ENCODE measurements at places on chromosomes 3 and 15.

DNA sequence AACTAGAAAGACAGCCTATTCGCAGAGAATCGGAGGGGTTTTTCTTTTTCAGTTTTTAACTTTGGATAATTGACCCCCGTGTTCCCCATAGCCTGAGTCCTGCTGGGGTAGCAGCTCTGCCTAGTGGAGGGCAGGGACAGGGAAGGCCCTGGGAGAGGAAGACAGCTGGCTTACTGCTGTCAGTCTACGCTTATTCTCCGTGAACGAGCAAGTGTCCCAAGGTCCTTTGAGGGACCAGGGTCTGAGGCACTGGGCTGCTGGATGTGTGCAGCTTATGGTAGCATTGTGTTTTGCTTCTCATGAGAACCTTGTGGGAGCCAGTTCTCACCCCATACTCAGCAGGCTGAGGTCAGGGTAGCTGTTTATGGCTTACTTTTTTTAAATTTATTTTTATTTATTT is 3.0 kb downstream of the LIMD1 start:
- no peak for DNase-seq

DNA sequence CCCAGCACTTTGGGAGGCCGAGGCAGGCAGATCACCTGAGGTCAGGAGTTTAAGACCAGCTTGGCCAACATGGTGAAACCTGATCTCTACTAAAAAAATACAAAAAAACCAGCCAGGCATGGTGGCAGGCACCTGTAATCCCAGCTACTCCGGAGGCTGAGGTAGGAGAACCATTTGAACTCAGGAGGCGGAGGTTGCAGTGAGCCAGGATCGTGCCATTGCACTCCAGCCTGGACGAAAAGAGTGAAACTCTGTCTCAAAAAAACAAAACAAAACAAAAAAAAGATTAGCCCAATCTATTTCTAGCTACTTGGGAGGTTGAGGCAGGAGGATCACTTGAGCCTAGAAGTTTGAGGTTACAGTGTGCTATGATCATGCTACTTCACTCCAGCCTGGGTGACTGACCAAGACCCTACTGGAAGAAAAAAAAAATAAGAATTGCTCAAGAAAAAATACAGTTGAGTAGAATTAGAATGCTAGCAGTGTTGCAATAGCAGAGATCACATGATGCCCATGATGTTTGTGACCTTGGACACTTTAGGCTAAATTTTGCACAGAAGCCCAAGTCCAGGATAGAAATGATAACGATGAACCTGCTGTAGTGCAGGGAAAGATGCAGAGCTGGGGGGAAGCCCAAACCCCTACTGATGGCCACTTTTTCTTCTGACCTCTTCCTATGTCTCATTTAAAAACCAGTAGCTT is 162.2 kb downstream of the LPP start:
- no peak for DNase-seq

GRCh38 chr15:100112061-100112420 is 229.7 kb downstream of the ADAMTS17 start:
- no peak for DNase-seq

- DNase-seq = no peak
Observed at GRCh38 chr15:62866366-62866765, 176.2 kb upstream of the TPM1 start.

DNA sequence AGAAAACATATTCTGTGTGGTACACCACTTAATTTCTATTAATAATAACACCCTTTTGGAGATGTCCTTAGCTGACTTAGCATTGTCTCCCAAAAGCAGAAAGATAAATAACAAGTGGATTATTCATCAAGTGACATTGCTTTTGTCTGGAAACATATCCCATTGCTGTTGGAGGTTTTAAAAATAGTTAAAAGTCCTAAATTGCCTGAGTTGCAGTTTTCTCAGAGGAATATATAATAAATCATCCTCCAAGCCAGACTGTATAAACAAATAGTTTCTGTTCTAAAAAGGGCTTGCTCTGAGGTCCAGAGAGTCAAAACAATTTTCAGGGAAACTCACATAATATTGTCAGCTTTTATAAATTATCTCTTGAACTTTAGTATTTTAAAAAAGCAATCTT is 60.4 kb upstream of the CD96 start:
- DNase-seq = no peak

DNA sequence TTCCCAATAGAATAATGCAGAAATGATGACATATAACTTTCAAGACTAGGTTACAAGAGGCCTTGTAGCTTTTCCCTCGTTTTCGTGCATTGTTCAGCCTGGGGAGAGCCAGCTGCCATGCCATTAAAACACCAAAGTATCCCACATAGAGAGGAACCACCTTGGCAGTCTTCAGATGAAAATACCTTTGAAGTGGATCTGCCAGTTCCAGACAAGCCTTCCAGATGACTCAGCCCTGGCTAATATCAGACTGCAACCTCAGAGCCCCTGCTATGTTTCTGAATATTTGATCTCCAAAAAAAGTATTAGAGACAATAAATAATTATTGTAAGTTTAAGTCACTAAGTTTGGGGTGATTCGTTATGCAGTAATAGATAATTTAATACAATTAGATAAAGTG is 294.3 kb upstream of the GBE1 start:
- no peak for DNase-seq

DNA sequence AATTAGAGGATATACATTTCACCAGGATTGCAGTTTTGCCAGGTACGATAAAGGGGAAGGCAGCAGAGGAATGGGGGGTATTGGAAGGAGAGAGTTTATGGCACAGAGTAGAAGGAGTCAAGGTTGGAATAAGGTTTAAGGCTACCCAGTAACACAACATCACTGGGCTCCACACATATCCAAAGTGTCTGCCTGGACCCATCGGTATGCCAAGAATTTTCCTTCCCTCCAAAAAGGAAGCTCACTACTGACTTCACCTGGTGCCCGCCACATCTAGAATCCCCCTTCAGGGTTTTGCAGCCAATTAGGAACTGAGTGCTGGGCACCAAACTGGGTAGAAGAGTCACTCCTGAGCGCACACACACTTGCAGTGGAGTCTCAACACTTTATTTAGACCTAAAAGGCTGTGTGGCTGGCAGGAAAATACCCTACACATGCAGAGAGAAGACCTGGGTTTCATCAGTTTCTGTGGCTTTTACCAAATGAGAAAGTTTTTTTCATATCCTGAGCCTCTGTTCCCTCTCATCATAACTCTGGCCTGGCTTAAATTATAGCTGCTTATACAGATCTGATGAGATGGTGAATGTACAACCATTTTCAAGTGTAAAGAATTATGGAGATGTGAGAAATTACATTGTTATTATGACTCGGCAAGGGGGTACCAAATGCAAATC is 190.8 kb upstream of the LPP start:
- DNase-seq = no peak

- DNase-seq = no peak
Observed at GRCh38 chr15:89381331-89381730, 46.7 kb upstream of the POLG start.

- no peak for DNase-seq
Observed at GRCh38 chr15:60162968-60163355, 158.9 kb downstream of the FOXB1 start.

DNA sequence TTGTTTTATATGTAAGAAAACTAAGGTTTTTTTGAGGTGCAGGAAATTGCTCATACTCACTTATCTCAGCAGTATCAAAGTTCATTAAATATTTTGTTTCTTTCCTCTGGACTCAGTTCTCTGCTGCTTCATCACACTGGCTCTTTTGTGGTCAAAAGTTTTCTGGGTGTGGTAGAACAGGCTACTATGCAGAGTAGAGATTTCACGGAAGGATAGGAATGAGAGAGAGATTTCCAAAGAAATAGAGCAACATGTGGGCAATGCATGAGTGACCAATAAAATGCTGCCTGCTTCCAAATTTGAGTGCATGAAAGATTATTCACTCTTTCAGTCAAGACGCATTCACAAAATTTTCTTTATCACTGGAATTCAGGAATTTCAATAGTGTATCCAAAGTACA is 577.3 kb upstream of the SEMA6D start:
- DNase-seq = no peak

GRCh38 chr3:126184465-126185000 is 4.1 kb upstream of the ALDH1L1 start:
- no peak for DNase-seq

DNA sequence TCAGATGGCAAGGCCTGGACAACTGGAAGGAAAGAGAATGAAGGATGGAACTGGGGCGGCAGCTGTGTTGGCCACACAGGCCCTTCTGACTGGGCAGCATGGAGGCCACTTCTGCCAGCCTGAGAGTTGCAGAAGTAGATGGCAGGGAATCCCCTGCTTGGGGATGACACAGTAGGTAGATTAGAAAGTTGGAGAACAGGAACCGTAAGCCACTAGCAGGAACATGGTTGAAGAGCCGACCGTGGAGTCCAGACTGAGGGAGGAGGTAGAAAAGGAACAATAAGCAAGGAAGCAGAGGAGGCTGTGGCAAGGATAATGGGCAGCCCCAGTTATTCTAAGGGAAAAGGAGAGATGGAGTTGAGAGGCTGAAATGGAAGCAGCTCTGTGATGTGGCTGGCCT is 26.4 kb upstream of the ZNF774 start:
- no peak for DNase-seq

DNA sequence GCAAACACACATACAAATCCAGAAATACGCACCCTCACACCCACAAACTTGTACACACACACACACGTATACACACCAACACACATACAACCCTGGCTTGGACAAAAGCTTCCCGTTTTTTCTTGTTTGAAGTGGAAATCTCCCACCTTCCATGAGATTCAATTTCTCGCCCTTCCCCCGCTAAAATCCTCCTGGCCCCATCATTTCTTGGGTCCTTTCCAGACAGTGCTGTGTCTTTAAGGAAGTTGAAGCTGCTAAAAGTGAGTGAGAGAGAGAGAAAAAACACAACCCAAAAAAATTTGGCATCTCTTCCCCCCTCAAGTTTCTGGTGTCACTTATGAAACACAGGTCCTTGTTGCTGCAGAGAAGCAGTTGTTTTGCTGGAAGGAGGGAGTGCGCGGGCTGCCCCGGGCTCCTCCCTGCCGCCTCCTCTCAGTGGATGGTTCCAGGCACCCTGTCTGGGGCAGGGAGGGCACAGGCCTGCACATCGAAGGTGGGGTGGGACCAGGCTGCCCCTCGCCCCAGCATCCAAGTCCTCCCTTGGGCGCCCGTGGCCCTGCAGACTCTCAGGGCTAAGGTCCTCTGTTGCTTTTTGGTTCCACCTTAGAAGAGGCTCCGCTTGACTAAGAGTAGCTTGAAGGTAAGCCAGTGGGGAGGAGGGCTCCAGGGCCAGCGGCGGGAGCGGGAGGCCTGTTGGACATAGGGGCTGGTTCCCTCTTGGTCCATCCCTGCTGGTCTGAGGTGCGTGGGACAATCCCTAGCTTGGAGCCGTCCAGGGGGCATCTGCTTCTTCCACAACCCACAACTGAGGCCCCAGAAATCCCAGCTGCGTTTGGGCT is at the start of gene ISLR:
Gene ISLR (plus strand): TSS at position 331 of the 839 bp plus-strand sequence. CDS start 1,149 bp downstream, outside the sequence.
- no peak for DNase-seq

- DNase-seq = no peak
Observed at GRCh38 chr3:24373198-24373959, 121.3 kb downstream of the THRB start.

GRCh38 chr3:129409541-129409940 is 18.9 kb downstream of the EFCAB12 start:
- DNase-seq = no peak

DNA sequence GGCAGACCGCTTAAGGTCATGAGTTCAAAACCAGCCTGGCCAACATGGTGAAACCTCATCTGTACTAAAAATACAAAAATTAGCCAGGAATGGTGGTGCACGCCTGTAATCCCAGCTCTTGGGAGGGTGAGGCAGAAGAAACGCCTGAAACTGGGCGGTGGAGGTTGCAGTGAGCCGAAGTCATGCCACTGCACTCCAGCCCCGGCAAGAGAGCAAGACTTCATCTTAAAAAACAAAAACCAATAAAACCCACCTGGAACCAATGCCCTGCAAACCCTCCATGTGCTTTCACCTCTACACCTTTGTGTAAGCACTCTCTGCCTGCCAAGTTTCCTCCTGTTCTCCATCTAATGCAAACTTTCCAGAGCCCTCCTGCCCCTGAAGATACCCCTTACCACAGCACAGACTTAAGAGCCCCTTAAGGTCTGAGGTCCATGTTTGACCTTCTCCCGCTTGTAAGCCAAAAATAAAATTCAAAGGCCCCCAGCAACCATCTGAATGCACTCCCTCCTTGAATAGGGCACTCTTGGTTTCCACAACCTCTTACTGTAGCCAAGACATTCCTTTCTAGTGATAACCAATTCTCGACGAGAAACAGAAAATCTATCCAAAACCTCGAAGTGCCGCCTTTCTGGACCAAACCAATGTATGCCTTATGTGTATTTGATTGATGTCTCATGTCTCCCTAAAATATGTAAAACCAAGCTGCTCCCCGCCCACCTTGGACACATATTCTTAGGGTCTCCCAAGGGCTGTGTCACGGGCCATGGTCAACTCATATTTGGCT is 3.0 kb downstream of the RPL32 start:
- no peak for DNase-seq

- no peak for DNase-seq
Observed at GRCh38 chr15:67741308-67741707, 84.0 kb upstream of the SKOR1 start.

- DNase-seq = no peak
Observed at GRCh38 chr3:156016902-156017301, 103.5 kb upstream of the KCNAB1 start.
